ENCODE measurements at places on chromosomes 11 and 22.

DNA sequence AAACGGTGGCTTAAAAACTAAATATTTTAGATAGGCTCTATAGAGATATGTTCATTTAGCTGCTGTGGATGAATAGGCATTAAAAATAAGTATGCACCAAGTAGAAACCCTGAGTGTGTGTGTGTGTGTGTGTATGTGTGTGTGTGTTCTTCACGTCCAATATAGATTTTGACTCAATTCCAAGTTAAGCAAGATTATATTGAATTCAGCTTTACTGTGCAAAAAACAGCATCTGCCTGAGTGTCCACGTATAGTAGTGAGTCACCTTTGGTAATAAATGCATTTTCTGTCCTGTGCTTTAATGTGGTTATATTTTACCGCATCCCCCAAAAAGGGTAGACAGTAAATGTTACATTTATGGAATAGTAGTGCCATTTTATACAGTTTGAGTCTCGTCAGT is 71.2 kb downstream of the PDHX start:
- DNase-seq: no peak

DNA sequence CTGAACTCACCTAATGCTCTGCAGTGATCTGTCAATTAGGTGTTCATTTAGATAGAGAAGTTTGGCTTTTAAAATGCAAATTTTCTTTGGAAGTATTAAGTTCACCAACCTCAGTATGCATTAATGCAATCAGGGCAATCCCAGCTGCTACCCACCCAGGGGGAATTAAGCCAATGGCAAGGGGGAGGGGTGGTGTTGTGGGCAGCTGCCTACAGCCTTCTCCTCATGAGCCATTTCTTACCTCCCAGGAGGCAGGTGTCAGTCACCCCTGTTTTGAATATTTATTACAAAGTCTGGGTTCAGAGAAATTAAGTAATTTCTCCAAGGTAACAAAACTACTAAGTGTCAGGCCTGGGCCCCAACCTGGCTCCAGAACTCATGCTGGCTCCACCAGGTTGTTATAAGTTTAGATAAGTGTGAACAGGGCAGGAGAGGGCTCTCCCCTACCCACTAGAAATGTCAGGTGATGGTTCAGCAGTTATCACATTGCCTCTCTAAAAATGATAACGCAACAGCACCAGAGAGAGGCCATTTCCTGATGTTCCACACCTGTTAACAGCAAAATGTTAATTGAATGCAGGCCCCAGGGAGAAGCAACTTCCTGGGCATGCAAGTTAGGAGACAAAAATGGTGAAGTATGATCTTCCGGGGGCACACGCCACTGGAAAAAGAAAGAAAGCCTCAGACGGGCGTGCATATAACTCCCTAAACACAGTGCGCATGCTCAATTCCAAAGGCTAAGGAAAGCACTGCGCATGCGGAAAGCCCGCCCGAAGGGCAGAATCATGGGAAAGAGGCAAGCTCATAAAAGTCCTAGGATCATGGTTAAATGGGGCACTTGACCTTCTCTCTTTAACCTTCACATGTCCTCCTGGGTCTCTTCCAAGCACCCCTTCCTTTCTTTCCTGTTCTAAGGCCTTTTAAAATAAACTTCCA is 35.4 kb upstream of the GNAZ start:
- DNase-seq: no peak

DNA sequence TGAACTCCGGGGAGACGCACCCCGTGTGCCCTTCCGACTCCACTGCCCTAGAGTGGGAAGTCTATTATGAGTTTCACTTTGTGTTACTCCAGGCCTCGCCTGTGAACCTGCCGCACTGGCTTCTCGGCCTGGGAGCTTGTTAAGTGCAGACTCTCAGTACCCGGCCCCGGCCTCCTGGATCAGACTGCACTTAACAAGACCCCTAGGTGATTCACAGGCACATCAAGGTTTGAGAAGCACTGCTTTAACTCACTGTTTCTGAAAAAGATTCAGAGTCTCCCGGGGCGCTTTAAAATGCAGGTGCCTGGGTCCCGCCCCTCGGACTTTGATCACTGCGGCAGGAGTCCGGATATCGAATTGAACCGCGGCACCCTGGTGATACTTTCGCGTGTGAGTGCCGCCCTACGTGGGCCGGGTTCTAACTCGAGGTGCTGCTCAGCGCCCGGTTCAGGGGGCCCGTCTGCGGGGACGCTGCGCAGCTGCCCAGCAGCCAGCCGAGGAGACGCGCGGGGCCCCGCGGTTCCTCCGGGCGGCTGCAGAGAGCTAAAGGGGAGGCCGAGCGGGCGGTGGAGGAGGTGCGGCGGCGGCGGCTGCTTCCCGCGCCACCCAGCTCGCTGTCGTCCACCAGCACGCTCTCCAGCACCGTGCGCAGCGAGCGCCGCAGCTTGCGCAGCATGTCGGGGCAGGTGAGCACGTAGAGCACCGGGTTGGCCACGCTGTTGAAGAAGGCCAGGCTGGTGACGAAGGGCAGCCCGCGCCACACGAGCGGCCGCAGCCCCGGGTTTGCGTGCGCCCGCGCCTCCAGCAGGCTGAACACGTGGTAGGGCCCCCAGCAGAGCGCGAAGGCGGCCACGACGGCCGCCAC is 3.4 kb downstream of the PTGDR2 start:
- DNase-seq: no peak

DNA sequence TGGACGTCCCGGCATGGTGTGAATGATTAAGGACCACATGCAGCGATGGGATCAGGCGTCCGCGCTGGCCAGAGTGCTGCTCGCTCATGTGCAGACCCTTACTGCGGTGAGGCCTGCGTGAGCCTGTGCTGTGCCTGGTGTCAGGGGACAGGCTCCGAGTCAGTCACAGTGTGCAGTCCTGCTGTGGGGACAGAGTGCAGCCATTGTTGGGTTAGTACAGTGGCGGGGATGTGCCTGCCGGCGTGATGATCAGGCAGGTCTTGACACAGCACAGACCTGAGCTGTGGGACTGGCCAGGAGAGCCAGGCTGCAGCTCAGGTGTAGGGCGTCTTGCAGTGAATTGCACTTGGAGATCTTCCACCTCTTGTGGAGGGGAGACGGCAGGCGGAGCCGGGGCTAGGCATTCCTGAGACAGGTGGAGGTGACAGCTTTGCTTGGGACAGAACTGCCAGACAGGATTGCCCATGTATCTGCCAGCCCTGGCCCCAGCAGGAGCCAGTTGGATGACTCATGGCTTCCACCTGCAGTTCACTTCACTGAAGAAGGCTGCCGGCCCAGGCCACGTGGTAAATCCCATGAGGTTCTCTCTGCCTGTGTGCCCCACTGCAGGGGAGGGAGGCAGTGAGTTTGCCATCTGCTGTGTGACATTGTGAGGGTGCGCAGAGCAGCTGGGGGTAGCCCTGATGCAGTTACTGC is 17.3 kb downstream of the TRMU start:
- no peak for DNase-seq

DNA sequence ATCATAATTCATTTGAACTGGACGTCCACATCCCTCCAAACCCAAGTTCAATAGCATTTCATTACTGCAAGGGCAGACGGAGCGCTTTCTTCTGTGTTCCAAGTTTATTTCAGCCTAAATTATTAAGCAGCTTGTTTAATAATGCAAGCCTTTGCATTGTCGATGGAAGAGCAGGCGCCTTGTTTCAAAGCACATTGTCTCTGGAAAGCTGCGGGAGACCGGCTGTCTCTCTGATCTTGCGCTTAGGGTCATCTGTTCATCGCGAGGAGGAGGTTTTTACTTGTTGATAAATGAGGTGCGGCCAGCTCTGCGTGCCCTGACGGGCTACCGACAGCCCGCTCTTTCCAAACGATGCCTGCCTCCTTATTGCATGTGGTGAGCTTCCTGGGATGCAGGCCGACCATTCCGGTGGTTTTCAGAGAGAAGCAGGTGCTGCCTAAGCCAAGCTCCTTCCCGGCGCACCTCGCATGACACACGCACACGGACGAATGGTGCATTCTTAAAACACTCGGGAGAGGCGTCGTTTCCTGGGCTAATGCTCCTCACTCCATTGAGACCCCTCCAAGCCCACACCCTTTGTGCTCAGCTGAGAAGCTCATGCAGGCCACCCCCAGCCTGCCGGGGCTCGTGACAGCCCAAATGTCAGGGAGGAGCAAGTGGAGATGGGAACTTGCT is 456.9 kb downstream of the BRD1 start:
- peak; percentile 33 for DNase-seq
